ENCODE measurements at places on chromosomes 7 and 10.

- no peak for DNase-seq
Measured at GRCh38 chr10:76459016-76459730, 1027.7 kb downstream of the LRMDA start.

DNA sequence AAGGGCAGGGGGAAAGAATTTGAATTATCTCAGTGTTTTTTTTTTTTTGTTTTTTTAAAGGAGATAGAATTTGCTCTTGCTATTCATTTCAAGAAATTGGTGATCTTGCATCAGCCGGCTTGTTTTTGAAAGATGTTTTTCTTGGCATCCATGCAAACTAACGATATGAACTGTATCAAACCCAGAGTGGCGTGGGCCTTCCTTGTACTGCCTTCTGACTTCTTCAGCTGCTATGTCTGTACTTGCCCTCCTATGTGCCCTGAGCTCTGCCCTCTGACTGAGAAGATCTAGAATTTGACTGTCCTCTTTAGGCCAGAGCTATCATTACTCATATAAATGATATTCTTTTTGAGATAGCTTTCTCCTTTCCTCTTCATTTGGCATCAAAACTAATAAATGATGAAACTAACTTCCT, 183.1 kb downstream of the EXOC4 start:
- DNase-seq = no peak

DNA sequence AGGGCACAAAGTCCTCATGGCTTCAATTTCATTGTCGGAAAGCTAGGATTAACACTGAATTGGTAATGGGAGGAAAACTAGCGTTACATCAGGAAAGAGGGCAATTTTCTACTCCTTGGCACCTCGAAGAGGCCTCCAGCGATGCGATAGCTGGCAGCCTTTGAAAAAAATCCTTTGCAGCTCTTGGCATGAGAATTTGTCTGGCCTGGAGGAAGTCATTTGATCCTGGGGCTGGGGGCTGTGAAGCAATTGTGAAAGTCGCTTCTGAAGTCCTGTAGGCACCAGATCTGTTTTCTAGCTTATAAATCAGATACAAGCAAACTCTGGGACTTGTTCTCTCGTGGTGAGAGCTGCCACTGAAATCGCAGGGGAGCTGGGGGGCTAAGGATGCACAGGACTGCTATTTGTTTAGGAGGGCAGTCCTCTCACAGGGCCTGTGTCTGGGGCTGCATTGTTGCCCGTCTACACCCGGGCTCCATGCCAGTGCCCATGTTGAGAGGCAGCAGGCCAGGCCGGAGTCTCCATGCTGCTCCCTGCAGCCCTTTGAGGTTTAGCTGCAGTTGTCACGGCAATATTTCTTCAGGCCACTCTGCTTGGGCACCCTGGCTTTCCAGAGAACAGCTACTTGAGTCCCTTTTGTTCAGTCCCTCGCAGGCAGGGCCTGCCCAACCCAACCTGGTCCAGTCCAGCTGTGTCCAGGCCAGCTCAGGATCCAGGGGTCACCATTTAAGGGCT, 206.8 kb upstream of the LYZL1 start:
- peak; percentile 76 for DNase-seq

DNA sequence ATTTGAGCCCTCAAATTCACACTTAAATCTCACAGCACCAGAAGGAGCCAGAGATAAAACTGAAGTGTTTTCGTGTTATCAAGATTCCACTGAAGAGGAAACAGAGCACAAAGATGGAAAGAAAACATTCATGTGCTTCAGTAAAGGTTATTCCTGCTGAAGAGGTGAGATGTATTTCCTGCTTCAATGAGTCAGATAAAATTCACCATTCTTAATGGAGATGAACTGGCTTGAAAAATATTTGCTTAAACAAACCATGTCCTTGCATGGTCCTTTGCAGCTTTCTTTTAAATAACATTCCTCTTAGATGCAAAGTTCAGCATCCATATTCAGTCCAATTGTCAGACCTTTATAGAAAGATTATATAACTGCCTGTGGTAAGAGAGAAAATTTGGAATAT, 294.2 kb downstream of the IPMK start:
- no peak for DNase-seq

- DNase-seq = no peak
Measured at GRCh38 chr7:105087981-105088380, 74.0 kb downstream of the KMT2E start.

DNA sequence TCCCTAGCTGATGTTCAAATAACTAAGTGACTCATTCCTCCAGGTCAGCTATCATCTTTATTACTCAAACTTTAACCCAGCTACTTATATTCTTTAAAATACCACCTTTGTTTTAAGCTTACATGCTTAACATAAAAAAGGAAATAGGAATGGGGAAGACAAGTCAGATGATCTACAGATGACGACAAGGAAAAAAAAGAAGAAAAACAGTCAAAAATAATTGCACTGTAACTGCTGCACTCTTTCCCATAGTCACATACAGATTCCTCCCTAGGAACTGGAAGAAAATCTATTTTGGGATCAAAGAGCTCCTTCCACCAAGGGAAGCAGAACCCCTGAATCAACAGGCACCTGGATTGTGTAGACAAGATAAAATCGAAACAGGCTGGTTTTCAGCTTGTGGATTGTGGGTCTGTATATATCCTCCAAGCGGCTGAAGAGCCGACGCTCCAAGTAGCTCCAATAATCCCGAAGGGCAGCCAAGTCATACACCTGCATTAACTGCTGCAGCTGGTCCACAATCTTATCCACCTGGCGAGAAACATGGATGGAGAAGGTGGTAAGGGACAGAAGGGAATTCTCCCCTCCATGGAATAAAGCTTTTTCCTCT, 2.0 kb downstream of the WDR91 start:
- no peak for DNase-seq

DNA sequence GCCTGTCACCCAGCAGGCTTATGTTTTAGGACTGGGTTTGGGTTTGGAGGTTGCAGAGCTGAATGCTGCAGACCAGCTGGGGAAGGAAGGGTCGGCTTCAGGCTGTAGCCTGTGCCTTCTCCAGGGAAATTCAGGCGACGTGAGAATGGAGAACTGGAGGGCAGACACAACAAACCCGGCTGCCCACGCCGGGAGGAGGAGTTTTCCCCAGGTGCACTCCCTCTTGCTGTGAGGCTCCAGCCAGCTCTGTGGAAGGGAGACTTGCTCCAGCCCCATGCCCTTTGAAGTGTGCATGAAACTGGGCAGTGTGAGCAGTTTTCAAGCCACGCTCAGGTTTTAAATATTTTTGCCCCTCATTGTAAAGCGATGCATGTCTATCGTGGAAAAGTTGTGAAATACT, 279.1 kb downstream of the CCSER2 start:
- no peak for DNase-seq

- DNase-seq = no peak
Measured at GRCh38 chr7:99447943-99448342, 9.2 kb downstream of the CPSF4 start.

GRCh38 chr10:62748386-62748785, 56.1 kb upstream of the ADO start:
- no peak for DNase-seq

- DNase-seq = no peak
Measured at GRCh38 chr10:129888784-129889616, 75.1 kb downstream of the EBF3 start.

DNA sequence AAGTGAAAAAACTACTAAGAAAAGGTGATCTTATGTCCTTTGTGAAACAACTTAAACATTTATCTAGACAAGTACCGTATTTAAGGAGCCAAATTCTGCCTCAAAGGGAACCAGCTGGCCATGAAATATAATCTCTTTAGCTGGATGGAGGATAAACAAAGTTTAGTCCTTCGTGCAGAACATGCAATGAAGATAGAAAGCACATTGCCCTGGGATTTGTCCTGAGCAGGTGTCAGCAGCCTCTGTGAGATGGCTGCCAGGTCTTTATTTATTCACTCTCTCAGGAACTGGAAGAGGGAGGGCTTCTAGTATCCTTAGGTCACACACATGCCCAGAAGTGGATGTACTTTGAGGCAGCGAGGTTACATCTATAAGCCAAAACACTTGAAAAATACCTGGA, 57.4 kb upstream of the CASD1 start:
- DNase-seq = no peak

DNA sequence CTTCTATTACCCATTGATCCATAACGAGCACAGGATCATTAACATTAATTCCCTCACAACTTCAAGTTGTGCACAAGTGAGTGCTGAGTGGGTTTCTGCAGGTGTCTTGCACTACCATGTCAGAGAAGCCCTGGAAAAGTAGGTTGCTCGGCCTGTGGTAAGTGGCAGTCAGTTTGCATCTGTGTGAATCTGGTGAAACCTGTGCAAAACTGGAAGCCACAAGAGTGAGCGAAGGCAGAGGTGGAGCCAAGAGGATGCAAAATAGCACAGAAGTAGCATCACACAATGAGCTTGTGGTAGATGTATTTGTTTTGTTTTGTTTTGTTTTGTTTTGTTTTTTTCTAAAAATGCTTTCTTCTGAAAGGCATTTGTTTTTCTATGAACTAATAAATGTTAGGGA, 181.5 kb downstream of the THSD7A start:
- DNase-seq = no peak

DNA sequence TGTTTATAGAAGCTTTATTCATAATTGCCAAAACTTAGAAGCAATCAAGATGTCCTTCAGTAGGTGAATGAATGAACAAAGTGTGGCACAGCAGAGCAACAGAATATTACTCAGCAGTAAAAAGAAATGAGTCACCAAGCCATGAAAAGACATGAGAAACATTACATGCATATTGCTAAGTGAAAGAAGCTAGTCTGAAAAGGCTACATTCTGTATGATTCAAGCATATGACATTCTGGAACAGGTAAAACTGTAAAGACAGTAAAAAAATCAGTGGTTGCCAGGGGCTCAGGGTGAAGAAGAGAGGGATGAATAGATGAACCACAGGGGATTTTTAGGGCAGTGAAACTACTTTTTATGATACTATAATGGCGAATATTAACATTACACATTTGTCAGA, 80.9 kb upstream of the APBB1IP start:
- DNase-seq = no peak

DNA sequence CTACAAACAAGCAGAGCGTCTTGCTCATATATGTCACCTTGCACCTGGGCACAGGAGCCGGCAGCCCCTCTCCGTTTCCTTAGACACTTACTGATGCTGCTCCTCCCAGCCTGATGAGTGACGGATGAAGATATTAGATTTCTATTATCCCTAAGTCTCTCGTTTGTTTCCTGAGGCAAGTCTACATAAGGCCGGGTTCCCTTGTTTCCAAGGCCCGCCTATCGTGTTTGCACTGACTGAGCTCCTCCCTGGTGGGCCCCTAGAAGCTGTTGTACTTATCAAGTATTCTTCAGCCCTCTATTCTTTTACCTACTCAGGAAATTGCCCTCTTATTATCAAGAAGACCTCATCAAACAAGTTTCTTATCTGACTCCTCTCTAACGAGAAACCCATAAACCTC, 18.5 kb downstream of the SH3PXD2A start:
- no peak for DNase-seq

GRCh38 chr7:101308245-101309085, 13.1 kb downstream of the IFT22 start:
- no peak for DNase-seq

GRCh38 chr10:45594276-45595157, 78.1 kb downstream of the ZFAND4 start:
- DNase-seq = peak; percentile 85

- no peak for DNase-seq
Measured at GRCh38 chr10:96959733-96960132, 127.6 kb downstream of the LCOR start.

GRCh38 chr10:37095792-37096573, 29.4 kb upstream of the ANKRD30A start:
- no peak for DNase-seq

GRCh38 chr7:33725111-33726025, 180.0 kb upstream of the BMPER start:
- no peak for DNase-seq

DNA sequence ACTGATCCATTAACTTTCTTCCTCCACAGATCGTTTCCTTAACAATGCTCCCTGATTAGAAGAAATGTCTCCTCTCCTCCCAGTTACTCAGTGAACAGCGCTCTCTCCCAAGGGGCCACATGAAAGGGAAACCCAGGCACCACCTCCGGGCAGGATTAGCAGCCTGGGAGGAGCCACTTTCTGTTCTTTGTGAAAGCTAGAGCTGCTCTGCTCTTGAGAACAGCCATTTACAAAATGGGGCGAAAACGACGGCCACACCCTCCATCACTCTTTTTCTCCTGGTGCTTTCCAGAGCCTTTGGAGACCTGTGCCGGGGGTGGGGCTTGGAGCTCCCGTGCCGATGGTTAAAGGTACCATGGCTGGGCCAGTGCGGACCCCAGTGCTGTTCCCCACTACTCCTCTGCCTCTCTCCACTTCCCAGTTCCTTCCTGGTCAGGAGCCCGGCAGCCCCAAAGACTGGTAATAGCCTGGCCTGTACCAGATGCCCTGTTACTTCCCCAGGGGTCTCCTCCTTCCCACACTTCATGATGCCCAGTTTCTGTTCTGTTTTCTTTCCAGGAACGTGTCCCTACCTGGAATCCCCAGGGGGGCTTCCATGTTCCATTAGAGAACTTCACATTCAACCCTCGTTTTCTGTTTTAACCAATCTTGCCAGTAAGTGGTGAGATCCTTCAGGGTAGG, 402.9 kb upstream of the GALNT17 start:
- DNase-seq = no peak

DNA sequence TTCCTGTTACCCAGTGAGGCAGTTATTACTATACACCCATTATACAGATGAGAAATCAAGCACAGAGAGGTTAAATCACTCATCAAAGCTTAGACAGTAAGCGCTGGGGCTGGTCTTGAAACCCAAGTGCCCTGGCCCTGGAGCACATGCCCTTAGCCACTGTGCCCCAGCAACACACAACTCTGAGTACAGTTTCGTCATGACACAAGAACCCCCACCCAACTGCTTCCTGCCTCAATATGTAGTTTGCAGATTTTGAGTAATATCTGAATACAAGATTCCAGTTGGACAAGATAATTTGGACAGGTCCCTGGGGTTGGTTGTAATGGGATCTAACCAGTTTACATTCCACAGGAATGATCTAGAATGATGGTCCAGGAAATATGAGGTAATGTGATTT, 62.8 kb downstream of the SH3PXD2A start:
- DNase-seq = no peak

- no peak for DNase-seq
Measured at GRCh38 chr7:105614341-105614840, 33.1 kb upstream of the EFCAB10 start.

DNA sequence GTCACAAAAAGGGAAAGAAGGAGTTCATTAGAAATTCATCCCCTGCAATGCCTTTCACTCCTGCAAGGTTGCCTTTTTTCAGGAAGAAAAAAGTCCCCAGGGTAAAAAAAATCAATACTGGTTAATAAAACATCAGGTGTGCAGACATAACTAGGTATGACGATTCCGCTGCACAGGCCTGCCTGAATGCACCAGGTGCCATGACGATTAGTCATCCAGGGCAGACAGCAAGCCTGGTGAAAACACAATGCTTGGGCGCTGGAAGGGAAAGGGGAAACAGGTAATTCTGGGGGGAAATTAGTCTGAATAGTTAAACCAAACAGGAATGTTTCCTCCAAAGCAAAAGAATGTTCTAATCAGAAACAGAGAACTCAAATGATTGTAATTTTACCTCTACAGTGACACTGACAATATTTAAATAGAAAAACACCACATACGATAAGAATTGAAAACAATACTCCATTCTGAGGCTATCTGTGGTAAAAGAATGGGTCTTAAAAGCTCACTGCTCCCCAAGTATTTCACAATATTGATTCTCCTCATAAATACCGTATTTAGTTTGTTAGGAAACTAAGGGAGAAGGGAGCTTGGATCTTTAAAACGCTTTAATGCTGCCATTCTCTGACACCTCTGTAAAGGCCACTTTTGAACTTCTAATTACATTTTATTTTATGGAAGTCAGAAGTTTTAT, 45.2 kb downstream of the VPS41 start:
- no peak for DNase-seq

GRCh38 chr10:1247598-1248261, 191.5 kb downstream of the WDR37 start:
- no peak for DNase-seq

GRCh38 chr7:11702938-11703337, 129.1 kb downstream of the THSD7A start:
- no peak for DNase-seq
